ENCODE measurements at places on chromosomes 2 and 18.

- DNase-seq = no peak
These were observed 684.8 kb downstream of the SOCS6 start for GRCh38 chr18:70973626-70974025.

DNA sequence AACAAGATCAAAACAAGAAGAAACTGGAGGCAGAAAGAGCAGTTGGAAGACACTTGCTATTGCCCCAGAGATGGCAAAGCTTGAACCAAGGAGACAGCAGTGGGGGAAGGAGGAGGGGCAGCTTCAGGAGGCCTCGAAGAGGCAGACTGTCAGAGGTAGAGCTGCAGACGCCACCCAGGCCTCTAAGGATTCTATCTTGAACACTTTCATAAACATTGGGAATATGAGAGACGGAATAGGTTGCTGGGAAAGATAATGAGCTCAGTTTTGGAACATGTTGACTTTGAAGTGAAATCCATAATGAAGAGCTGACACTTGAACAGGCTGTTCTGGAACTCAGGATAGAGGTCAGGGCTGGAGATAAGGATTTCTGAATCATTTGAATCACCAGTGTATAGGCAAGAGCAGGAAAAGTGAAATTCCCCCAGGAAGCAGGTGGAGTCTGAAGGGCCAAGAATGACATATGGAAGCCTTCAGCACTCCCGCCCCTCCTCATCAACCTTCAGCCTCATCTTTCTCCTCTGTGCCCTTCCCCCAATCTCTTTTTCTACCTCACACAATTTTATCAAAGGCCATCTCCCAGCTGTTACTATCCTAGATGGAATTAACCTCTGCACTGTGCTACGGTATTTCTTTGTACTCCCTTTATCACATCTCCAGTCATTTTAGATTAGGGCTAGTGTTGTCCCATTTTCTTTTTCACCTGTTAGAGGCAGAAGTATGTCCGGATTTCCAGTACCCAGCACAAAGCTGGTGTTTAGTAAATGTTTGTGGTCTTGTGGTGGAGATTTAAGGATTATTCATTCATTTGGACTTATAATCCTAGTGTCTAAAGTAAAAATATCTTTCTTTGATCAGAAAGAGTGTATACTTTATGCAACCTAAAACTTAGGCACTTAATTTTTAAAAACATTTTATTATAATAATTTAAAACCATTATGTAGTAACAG lies 47.5 kb upstream of the RTN4 start:
- DNase-seq = no peak

DNA sequence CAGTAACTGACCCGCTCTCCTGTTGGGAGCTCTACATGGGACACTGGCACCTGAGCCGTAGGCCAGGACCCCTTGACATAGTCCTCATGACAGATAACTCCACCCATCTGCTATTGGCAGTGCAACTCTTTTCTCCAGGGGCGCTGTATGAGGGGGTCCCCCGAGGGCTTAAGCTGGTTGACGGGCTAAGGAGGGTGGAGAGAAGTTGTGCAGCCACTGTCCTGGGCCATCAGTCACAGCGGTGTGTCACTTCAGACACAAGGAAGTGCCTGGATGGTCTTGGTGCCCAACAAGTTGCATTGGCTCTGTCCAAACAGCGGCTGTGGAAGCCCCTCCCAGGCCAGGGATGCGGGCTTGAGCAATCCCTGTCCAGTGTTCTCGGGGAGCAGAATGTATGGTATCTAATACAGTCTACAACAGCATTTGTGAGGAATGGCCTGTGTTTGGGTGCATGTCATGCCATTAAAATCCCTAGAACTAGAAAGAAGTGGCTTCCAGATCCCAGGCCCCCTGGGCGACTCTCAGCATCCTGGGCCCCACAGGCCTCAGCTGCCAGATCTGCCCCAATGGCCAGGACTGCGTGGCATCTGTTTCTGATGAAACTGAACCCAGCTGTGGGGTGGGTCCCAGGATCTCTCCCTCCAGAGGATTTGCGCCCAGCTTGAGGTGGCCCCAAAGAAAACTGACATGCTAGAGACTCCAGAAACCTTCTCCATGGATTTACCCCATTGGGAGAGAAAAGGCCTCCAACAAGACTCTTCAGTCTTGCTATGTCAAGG lies 23.3 kb downstream of the TTC32 start:
- no peak for DNase-seq

GRCh38 chr2:27024812-27025211 lies 8.0 kb upstream of the TMEM214 start:
- no peak for DNase-seq

DNA sequence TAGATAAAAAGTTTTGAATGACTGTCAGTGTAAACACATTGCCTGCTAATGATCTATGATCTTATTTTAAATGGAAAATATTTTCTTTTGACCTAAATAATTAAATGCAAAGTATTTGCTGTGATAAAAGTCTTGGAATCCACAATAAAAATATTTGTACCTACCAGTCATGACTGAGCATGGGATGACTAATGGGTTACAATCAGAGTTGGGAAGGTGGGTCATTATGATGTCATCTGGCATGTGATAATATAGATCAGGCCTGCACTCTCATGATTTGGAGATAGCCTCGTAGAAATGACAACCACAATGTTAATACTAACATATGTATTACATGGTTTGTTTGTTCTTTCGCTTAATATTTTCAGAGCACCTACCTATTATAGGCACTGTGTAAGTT lies 848.8 kb upstream of the KLHL29 start:
- no peak for DNase-seq

GRCh38 chr2:118492335-118492734 lies 355.1 kb downstream of the EN1 start:
- no peak for DNase-seq

GRCh38 chr2:207694811-207695281 lies 16.6 kb upstream of the CCNYL1 start:
- DNase-seq = no peak

- DNase-seq = no peak
These were observed 11.8 kb downstream of the CYP27C1 start for GRCh38 chr2:127208313-127208712.

GRCh38 chr2:80303006-80303908 lies 1.3 kb downstream of the LRRTM1 start:
- DNase-seq = no peak

- DNase-seq = no peak
These were observed 260.0 kb downstream of the ASXL3 start for GRCh38 chr18:33838054-33838453.

DNA sequence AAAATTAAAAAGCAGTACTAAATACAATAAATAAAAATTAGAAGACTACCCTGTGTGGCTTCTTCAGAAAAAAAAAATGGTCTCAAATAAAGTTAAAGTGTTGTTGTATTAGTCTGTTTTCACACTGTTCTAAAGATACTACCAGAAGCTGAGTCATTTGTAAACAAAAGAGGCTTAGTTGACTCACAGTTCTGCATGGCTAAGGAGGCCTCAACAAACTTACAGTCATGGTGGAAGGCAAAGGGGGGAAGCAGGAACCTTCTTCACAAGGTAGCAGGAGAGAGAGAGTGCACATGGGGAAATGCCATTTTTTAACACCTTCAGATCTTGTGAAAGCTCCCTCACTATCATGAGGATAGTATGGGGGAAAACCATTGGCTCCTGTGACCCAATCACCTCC lies 612.8 kb downstream of the RNF144A start:
- no peak for DNase-seq

DNA sequence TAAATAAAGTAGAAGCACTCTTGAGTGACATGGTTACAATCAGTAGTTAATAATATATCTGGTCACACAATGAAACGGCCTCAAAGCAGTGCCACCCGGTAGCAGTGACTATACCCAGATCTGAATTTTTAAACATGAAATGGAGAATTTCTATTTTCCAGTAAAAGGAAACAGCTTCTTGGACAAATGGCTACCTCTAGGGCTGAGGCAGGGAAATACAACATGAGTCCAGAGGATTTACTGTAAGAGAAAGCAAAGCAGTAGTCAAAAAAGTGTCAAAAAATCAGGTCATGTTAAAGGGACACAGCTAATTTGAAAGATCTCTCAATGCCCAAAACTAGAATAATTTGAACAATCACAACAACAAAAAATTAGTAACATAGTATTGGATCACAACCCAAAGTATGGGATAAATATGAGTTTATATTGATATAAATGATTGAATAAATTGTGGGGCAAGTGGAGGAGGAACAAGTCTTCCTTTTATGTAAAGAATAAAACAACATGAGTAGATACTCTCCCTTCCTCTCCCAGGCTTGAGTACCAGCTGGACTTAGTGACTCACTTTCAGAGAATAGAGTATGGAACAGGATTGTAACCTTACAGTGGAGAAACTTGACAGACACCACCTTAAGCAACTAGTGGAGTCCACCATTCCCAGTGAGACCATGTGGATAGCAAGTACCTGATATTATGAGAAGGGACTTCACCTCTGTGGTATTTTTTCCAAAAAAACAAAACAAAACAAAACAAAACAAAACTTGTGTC lies 180.8 kb downstream of the MBD2 start:
- no peak for DNase-seq

GRCh38 chr2:65013776-65014175 lies 24.6 kb downstream of the SLC1A4 start:
- no peak for DNase-seq

DNA sequence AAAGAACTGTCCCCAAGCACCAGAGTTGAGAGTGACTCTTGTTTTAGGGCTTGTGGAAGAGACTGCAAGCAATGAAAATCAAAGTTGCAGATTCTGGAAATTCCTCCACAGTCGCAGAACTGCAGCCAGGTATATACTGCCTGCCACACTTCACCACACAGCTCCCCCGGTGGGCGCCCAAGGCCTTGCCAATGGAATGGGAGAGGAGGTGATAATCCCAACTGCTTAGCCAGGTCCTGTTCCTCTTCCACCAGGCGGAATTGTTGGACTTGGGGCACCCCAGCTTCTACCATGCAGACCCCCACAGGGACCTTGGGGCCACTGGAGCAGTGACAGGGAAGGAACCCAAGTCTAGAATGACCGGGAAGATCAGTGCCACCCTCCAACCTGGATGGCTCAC lies 4.8 kb upstream of the PDIA6 start:
- DNase-seq = no peak

GRCh38 chr18:48529796-48530195 lies 9.0 kb upstream of the CTIF start:
- DNase-seq = no peak

- DNase-seq = no peak
These were observed 658.2 kb downstream of the TDRD15 start for GRCh38 chr2:21781962-21782361.

DNA sequence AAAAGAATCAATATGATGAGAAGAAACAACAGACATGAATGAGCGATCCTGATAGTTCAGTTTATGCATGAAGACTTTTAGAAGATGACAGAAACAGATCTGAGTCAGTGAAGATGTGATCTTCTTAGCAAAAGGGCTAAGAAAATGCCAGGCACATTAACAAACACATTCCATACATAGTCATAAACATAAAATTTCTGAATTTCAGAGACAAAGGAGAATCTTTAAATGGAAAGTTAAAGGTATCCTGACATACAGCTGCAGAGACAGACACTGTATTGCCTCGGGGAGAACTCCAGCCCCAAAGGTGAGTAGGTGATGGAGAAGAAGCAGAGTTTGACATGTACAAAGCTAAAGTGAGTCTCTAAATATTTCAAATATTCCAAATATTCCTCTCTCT lies 40.6 kb upstream of the FN1 start:
- no peak for DNase-seq

- no peak for DNase-seq
These were observed 39.4 kb downstream of the HRH4 start for GRCh38 chr18:24499814-24500213.

GRCh38 chr2:204664708-204665121 lies 119.4 kb downstream of the PARD3B start:
- no peak for DNase-seq

DNA sequence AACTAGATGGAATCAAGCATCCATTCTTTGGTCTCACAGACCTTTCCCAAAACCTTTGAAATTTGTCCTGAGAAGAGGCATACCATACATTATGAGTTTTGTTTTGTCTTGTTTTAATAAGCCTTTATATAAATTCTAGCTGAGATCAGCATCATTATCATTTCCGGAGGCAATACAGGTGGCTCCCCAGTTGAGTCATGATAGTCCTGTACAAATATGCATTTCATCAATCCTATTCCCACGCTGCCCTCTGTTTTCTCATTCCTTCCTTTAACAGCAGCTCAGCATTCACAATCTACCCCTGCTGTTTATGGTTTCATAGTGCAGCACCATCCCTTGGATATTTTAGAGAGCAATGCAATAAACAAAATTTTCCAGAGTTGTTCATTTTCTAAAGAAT lies 216.7 kb downstream of the TXNL1 start:
- DNase-seq = no peak

DNA sequence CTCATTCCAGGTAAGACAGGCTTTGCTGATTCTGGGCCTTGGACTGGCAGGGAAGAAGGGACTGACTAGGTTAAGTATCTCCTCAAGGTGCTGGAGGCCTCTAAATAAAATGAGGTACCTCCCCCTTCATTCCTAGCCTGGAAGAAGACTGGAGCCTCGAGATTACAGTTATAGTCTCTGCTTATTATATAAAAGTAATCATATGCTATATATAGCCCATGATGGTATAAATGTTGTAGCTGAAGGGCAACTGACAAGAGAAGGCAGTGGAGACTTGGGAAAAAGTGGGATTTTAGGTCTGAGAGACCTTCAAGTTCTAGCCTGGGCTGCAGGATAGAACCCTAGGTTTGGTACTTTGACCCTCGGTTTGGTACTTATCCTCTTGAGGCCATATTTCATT lies 248.3 kb downstream of the PLCL1 start:
- DNase-seq = no peak

DNA sequence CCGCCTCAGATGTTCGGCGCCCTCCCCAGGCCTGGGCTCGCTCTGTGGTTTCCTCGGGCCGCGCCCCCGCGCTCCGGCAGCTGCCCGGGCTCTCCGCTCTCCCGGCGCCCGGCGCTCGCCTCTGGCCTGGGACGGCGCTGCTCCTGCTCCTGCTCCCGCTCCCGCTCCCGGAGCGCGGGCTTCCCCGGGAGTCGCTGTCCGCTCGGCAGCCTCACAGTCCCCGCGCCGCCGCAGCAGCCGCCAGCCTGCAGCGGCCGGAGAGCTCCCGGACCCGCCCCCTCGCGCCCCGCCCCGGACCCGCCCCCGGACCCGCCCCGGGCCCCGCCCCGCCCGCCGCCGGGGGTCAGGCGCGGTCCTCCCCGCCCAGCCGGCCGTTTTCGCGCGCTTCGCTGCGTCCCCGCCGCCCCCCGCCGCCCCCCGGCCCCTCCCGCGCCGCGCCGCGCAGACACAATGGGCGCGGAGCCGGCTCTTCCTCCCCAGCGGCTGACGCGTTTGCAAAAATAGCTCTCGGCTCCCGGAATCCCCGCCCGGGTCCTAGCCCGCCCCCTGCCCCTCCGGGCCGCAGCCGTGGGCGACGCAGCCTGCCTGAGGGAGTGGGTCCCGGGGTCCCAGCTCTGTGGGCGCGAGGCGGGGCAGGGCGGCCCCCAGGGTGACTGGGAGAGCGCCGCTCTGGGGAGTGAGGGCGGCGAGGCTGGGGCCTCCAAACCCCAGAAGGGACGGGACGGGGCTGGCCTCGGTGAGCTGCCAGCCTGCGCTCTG lies at the start of gene ARL4C:
TSS of gene ARL4C (minus strand) at position 247 of the 759 bp plus-strand sequence. CDS start 495 bp downstream, outside the sequence.
- peak; percentile 76 for DNase-seq

DNA sequence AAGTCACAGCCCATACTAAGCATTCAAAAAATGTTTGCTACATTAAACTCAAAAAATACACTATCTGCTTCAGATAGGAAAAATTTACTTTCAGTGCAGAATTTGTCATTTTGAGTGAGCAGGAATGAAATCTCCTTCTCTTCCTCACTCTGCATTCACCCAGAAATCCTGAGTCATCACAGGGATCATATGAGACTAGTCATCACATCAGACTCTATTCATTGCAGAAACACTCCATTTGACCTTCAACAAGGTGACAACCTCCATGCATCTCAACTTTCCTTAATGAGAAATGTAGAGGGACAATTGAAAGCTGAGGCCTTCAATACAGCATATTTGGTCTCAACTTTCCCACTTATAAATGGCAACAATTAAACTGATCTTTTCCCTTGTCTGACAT lies 130.4 kb upstream of the CYP26B1 start:
- no peak for DNase-seq

All from anterior cingulate cortex (tissue), 58 donors.